NCI-H1105 (cell line): ENCODE measurements at places on chromosomes 5 and 9.
A peak's percentile ranks its signal among the peaks of the same experiment; 100 is the strongest.

GRCh38 chr5:151313357-151313756, 9.8 kb upstream of the SLC36A3 start:
- no peak for DNase-seq

DNA sequence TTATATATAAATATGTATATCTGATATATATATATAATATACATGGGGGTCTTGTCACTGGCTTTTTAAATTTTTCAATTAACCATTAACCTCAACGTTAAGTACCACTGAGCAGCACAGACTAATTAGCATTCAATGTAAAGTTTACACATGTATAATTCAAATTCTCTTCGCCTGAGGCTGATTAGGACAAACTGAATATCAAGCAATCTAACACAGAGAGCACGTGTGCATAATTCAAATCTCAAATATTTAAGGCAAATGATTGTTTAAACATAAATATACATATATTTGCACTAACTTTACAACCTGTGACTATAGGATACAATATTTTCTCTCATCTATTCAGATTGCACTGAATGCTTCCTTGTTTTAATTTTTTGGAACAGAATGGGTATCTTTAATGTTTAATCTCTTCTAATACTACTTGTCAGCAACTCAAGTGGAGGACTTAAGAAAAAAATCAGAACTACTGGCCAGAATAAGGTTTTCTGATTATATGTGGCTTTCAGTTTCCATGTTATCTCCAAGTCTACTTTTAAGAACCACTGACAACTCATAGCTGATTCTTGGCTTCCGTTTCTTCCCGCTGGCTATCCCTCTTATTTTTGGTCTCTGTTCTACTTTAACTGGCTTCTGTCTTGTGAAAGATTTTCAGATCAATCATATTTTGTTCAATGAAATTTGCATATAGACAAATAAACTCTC, 204.8 kb downstream of the MLLT3 start:
- no peak for DNase-seq

GRCh38 chr9:17669206-17669605, 90.3 kb downstream of the SH3GL2 start:
- DNase-seq: no peak

DNA sequence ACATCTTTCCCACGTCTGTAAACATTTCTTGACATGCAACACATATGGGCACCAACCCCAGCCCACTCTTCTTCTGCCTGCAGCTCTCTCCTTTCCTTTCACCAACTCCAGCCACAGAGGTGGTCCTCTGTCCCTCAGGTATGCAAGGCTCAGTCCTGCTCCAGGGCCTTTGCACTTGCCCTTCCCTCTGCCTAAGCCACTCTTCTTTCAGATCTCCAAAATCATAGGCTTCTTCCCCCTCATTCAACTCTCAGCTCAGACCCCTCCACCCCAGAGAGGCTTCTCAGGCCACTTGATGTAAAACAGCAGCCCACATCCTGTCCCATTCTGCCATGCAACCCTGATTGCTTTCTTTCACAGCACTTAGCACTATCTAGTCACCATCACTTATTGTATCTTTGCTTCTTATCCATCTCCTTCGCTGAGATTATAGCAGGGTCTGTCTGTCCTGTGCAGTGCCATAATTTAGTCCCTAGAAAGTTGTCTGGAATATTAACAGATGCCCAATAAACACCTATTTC, 3.4 kb downstream of the LIFR start:
- DNase-seq: no peak

- DNase-seq: no peak
Observed at GRCh38 chr5:135106610-135107471, 72.8 kb upstream of the PITX1 start.

GRCh38 chr5:139658501-139658927, 10.4 kb downstream of the CXXC5 start:
- no peak for DNase-seq

DNA sequence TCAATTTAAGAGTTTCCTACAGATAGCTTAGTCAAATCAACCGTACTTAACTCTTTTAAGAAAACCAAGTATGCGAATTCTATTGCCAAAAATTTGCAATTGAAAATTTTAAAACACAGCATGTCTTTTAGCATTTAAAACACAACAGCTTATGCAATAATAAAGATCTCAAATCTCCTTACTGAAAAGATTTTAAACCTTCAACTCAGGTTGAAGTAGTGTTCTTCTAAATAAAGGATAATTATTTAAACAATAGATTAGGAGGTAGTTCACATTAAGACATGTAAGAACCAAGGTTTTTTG, 5.5 kb downstream of the NR3C1 start:
- no peak for DNase-seq

DNA sequence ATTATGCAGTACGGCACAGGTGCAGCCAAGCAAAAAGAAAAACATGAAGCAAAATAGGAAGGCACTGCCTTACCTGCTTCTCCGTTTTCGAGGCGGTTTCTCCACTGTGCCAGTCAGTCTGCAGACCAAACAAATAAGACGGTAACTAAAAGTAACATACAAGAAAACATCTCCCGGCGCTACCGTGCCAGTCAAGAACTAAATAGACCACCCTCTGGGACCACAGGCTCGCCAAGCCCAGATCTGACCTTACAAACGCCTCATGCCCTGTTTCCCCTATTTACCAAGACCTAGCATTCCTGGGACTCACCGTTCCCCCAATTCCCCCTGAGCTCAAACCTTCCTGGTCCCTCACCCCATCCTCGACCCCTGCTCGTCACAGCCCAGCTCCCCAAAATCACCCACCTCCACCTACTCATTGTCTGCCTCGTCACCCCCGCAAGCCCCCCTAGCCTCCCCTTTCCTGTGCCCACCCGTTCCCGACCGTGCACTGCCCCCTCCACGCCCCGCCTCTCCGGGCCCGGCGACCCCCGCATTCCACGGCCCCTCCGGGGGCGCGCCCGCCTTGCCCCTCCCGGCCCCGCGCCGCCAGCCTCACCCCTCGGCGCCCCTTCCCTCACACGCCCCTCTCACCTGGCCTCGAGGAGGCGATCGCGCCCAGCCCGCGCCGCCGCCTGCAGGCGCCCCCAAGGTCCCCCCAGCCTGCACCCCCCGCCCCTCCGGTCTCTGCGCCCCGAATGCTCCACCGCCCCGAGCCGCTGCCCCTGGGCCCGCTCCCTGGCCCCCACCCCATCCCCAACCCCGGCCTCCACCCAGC, 560 bp downstream of the SCAI start:
- DNase-seq: peak; percentile 2

GRCh38 chr9:9552665-9553064, 1060.1 kb downstream of the PTPRD start:
- DNase-seq: peak; percentile 32

- no peak for DNase-seq
Observed at GRCh38 chr9:114382699-114383520, 4.9 kb downstream of the AKNA start.

DNA sequence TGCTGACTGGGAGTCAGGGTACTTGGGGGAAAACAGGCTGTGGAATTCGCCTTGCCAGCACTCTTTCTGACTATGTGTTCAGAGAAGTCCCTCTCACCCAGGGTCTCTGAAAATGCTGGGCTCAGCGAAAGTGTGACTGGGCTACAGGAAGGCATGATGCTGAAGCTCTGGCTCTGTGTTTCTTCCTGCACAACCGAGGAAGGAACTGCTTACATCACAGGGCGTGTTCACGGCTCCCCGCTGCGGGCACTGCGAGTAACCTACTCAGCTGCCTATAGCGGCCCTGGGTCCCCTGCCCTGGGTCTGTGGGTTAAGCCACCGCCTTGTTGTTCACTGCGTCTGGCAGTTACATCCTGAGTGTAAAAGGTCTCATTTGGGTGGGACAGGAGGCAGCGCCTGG, 222.4 kb upstream of the IRX4 start:
- no peak for DNase-seq

- DNase-seq: no peak
Observed at GRCh38 chr5:24999732-25000131, 355.0 kb upstream of the CDH10 start.

DNA sequence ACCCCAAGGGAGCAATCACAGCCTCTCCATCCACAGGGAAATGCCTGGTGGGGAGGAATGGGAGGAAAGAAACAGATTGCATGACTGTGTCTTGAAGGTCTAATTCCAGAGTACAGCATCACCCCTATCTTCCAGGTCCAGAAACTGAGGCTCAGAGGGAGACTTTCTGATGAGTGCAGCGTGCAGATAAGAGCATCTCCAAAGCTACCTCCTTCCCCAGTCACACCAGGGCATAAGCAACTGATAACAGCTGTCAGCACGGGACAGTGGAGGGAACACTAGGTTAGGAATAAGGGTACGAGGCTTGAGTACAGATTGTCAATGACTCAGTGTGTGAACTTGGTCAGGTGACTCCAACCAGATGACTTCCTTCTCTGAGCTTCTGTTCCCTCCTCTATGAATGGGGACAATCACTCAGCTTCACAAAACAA, 126.9 kb downstream of the KCNIP1 start:
- no peak for DNase-seq

GRCh38 chr9:90009447-90009846, 404.6 kb downstream of the GADD45G start:
- DNase-seq: no peak

- DNase-seq: no peak
Observed at GRCh38 chr5:15363601-15364000, 136.4 kb upstream of the FBXL7 start.

GRCh38 chr5:179208706-179209358, 136.4 kb downstream of the ADAMTS2 start:
- DNase-seq: no peak

DNA sequence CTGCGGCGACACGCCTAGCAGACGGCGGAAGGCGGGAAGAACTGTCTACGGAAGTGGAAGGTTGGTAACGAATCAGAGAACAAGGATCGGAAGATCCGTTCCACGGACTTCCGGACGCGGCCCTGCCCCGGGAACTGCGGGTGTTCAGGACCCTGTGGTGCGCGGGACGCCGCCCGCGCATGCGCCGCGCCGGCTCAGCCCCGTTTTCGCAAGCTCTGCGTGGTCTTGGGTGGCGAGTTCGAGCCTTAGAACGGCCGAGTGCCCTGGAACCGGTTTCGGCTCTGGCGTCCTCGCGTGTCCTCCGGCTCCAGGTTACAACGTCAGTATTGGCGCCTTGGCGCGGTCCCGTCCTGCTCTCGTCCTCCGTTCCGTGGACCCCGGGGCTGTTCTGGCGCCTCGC, 515 bp upstream of the RNU6ATAC start:
- no peak for DNase-seq

GRCh38 chr9:130745829-130746228, 52.2 kb downstream of the EXOSC2 start:
- no peak for DNase-seq

DNA sequence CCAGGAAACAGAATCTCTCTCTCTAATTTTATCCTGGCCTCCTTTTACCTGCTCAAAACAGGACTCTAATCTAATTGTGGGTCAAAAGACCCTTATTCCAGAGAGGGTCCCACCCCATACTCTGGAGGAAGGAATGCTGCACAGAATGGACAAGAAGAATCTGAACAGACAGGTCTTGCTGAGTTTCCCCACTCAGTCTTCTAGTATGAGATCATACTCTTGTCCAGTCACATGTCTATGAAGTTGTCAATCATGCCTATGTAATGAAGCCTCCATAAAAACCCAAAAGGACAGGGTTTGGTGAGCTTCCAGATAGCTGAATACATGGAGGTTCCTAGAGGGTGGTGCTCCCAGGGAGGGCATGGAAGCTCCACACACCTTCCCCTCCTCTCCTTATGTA, 123.9 kb upstream of the FER start:
- DNase-seq: no peak

- no peak for DNase-seq
Observed at GRCh38 chr5:107184871-107185270, 485.9 kb downstream of the EFNA5 start.

- DNase-seq: no peak
Observed at GRCh38 chr5:139574641-139575312, 13.6 kb downstream of the UBE2D2 start.

DNA sequence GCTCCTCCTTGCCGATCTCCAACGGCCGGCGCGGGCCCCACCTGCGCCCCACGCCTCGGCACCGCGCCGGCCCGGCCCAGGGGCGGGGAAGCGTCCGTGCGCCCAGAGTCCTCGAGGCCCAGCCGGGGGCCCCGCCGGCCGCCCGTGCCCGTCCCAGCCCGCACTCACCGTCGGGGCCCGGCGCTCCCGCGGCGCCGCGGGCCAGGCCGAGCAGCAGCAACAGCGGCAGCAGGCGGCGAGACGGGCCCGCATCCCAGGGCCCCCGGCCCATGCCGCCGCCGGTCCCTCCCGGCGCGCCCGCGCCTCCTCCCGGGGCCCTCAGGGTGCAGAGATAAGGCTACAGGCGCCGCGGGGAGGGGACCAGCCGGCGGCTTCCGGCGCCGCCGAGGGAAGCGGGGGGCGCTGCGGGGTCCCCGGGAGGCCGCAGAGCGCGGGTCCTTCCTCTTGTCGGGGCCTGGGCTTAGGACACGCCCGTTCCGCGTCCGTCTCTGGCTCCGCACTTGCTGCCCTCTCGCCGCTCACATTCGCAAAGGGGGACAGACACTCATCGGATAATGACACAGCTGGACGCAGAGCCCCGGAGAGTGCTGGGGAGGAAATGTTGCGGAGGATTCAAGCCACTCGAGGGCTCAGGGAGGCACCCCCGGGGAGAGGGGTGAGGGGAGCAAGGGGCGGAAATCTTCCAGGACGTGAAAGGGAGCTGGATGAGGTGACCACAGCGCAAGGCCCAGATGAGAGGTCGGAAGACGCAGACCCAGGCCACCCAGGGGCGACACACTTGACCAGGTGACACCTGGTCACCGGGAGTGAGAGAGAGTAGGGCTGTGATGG, at the start of gene SUSD1:
Gene SUSD1, minus strand, starts transcription at position 333 of the 831 bp plus-strand sequence. Its CDS starts 62 bp downstream, at position 271.
- DNase-seq: peak; percentile 36

- no peak for DNase-seq
Observed at GRCh38 chr9:137744632-137745183, 125.9 kb downstream of the EHMT1 start.

DNA sequence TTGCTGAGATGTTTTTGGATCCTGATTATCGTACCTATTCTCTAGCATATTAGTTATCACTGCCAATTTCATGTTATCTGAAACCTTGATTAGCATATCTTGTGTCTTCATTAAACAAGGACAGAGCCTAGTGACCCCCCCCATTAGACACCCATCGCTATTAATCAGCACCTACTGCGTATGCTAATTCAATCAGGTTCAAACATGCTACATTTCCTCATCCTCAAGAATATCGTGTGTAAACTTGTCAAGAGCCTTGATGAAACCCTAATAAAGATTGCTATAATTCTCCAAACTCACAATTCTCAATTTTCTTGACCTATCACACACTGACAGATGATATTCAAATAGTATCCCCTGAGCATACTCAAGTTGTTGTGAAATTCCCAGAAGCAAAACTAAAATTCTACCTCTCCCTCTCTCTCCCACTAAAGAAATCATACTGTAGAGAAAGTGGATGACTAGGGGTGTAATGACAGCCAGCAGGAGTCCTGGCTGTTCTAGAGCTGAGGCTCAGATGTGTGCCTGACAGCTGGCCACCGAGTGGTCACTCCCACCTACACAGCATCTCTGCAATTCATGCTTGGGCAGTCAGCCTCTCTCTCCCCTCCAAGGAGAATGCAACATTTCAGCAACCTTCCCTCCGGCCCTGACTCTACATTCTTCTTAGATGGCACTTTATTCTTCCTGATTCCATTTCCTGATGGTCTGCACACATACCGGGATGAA, 9.2 kb upstream of the ZNF354A start:
- no peak for DNase-seq

GRCh38 chr5:75701856-75702255, 15.4 kb downstream of the POC5 start:
- DNase-seq: no peak
